ENCODE measurements at places on chromosomes 7 and 10.

DNA sequence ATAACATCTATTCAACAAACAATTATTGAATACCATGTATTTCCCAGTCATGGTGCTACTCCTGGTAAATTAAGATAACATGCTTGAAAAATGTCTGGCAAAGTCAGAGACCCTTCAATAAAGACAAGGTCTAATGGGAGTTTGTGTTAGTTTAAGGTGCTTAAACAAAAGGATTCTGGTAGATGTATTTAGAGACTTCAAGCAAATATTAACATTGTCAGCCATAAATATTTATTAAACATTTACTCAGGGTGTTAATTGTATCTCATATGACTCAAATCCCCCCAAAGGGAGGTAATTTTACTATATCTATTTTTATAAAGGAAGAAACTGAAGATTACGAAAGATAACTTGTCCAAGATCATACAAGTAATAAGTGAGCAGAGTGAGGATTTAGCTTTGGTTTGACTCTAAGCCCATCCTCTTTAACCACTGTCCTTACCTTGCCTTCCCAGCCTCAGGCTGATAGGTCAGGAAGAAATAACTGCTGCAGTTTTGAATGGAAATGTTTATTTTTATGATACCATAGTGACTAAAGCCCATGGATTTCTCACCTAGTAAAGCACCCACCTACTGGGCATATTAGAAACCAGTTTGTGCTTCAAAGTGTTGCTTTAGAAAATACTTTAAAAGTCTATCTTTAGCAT is 215.4 kb downstream of the COBL start:
- no peak for DNase-seq

GRCh38 chr10:102537948-102538347 is 34.2 kb downstream of the SUFU start:
- no peak for DNase-seq

DNA sequence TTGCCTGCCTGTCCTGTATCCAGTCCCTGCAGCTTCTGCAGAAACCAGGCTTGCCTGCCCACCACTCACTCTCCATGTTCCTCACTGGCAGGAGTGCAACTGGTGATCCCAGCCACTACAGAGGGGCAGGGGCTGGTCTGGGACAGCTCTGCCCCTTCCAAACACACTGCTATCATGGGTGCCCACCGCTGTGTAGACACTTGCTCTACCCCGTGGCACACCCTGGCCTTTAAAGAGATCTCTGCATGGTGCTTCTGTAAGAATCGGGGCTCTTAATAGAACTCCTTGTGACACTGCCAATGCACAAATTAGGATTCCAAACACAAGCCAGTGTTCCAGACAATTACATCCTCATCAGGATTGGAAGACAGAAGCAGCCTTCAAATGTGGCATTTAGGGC is 41.7 kb downstream of the C10orf90 start:
- DNase-seq = no peak

DNA sequence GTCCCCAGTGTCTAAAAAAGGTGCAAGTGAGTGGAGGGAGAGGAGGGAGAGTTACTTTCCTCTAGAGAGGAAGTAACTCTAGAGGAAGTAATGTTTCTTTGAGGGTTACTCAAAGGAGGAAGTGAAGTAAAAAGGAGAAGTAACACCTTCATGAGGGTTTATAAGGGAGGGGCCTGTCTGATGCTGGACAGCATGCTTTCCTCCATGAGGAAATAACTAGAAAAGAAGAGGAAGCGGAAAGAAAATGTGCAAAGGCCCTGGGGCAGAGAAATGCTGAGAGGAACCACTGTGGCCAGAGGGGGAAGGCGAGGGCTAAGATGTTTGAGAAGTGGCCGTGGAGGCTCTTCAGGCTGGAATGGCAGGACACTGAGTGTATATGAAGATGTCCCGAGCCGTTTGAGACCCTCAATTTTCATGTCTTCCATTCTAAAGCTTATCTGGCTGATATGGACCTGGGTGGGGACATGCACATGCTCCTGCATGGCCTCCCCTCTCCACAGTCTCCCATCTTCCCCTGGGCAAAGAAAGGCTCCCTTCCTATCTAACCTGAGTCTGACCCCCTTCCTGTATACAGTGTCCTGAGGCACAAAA is 3.4 kb upstream of the SLC18A2 start:
- no peak for DNase-seq

GRCh38 chr7:33892945-33893344 is 12.4 kb upstream of the BMPER start:
- DNase-seq = no peak

DNA sequence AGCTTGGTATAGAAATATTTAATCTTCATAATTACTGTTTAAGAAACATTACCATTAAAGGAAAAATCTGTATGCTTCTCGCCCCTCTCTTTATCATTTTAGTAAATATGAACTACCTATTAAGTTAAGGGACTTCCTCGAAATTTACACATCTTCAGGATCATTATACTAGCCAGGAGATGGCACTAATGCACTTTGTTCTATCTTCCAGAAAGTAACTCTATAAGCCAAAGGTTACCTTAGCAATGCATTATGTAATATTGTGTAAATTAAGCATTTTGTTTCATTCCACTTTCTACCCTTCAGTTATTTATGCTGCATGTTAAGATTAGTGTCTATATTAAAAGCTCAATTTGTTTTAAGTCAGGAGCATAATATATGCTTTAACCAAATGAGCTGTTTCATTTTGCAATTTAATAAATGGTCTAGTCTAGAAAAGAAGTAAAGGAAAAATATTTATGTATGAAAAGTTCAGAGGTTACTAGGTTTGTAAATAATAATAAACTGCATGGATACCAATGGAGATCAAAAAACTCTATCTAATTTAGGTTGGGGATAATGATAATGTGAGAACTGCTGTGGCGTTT is 128.5 kb downstream of the ANKRD7 start:
- no peak for DNase-seq

DNA sequence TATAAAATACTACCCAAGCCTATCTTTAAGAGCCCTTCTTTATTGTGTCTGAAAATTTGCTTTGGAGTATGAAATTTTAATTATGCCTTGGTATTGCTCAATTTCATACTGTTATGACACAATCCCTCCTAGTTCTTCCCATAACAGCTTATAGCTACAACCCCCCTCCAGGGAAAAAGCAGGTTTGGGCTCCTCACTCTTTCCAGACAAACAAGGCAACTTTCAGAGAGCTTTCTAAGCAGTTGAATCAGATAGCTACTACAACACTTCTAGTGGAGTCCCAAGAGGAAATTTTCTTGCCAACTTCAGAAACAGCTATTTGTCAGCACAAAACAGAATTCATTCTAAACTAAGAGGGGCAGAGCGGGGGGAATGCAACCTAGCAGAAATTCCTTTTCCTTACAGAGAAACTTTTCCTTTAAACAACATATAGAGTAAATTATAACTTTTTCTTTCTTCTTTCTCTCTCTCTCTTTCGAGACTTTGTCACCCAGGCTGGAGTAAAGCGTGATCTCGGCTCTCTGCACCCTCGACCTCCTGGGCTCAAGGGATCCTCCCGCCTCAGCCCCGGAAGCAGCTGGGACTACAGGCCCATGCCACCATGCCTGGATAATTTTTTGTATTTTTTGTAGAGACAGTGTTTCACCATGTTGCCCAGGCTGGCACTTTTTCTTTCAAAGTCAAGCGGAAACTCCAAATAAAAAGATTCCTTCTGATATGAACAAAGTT is 26.0 kb upstream of the JMJD1C start:
- DNase-seq = no peak

- no peak for DNase-seq
Measured at GRCh38 chr7:50431722-50432305, 18.3 kb downstream of the FIGNL1 start.

GRCh38 chr10:22317771-22318565 is 1.8 kb downstream of the COMMD3 start:
- DNase-seq = no peak

- no peak for DNase-seq
Measured at GRCh38 chr10:36574207-36574606, 551.2 kb upstream of the ANKRD30A start.

DNA sequence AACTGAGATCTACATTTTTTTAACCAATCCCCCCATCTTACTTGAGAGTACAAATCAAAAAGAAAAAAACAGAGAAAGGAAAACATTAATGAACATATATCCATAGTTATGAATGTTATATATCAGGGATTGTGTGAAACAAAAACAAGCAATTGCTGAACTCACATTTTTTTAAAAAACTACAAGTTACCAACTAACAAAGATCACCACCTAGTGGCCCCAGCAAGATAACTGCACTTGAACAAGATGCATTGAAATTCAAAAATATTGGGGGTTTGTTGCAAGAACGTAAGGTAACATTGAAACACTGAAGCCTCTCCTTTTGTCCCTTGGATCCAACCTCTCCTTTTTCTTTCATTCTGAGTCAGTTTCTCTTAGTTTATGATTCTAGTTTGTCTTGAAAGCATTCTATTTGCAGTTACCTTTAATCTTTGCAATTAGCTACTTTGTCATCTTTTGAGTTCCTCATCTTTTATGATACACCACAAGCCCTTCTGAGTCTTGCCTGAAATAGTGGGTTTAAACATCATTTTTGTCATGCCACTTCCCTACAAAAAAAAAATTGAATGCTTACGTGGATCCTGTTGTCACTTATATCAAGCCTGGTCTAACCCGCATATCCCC is 87.3 kb upstream of the TES start:
- no peak for DNase-seq

DNA sequence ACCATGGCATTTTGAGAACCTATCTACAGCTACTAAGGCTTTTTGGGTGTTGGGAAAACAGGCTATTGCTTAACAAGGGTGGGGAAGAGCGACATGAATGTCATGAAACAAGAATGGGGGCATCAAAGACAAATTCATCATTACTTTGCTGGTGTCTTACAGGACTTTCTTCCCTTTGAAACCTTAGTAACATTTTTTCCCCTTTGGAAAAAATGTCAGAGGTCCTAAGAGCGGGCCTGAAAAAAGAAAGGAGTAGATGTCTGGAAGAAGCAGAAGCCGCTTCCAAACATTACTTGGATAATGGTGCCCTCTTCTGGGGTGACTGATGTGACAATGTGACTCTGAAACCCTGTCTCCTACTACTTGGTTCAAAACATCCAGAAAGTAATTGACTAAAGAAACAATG is 3.8 kb upstream of the DDX50 start:
- DNase-seq = no peak

DNA sequence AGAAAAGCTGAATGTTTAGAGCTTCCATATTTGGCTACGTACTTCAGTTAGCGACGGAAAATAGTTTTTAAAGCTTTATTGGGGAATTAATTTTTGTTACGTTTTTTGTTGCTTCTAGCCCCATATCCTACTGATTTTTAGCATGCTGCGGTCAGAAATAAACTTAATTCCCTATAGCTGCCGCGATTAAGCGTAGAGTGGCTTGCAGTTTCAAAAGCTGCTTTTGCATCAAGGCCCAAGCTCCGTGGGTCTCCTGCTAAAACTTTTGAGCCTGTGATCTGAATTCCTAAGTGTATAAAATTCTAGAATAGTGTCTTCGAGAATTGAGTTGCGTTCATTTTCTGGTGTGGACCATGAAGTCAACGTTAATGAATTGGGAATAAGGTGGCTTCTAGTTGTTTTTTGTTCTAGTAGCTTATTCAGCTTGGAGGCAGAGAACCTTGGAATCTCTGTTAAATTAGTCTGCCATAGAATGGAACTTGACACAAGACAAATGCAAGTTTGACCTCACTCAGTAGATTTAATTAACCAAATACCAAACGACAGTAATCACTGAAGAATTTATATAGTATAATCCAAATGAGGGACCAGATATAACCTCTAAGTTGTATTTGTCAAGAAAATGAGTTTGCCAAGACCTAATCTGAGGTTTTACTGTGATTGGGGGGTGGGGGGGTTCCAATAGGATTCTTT is 977 bp downstream of the CALU start:
- DNase-seq = no peak

DNA sequence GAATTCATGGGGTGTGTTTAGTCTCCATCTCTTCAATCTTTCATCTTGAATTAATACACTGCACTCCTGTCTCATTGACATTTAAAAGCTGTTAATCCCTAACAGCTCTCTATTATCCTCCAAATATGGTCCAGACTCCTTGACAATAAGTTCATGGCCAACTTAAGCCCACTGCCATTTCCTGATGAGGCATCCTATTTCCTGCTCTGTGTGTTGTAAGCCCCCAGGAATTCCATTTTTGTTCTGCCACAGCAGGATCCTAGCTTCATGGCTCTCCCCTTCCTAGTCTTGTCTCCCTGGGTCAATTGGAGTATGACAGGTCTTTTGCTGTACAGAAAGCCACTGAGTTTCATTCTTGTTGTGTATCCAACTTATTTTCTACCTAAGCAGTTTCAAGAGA is 218.8 kb downstream of the OTUD1 start:
- DNase-seq = no peak

- DNase-seq = no peak
Measured at GRCh38 chr7:7980134-7980533, 11.5 kb downstream of the GLCCI1 start.

- DNase-seq = peak; percentile 29
Measured at GRCh38 chr7:99525713-99526440, 21.4 kb downstream of the ZKSCAN5 start.

GRCh38 chr7:131015657-131015958 is 281.6 kb upstream of the KLF14 start:
- DNase-seq = no peak

DNA sequence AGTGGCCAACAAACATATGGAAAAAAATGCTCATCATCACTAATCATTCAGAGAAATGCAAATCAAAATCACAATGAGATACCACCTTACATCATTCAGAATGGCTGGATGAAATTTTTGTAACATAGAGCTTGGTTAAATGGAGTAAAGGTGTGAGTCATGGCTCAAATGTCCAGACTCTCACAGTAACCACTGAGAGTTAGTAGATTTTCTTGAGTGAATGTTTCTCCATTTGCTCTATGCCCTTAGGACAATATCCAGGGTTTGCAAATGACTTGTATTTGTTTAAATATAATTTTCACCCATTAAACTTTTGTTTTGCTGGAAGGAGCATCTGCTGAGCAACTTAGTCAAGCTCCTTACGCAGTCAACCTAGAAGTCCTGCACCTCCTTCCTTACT is 967.2 kb downstream of the XPNPEP1 start:
- DNase-seq = no peak

DNA sequence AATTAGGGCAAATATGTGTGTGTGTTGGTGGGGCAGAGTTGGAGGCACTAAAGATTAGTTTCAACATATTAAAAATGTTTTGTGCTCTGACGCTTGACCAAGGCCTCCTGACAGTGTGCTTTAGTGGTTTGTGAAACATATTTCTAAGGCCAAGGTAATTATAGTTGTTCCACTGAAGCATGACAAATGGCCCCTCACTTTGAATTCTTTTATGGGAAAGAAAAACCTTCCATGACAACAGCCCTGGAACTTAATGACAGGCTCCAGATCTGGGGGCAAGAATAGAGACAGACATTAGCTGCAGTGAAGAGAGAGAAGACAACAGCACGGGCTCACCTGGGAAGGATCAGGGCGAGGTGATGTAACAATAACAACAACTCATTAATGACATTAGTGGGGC is 155.8 kb downstream of the CHN2 start:
- DNase-seq = no peak

DNA sequence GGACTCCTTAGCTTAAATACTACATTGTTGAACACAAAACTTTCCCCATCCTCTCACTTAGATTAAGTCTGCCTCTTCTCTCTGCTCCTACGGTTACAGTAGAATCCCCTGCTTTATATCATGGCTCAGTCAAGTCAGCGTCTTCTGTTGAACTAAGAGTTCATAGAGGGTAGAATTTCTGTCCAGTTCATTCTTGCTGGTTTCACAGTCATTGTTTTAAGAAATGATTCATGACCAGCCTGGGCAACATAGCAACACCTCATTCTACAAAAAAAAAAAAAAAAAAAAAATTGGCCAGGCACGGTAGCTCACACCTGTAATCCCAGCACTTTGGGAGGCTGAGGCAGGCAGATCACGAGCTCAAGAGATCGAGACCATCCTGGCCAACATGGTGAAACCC is 3.7 kb upstream of the ZFYVE27 start:
- DNase-seq = no peak
